Smooth muscle cell of trachea (primary cell): ENCODE measurements at places on chromosomes 4 and X. TPM values are rescaled to one million over a fixed set of nuclear protein-coding genes. Genes with fewer than 3 reads are reported as not detected.

The ERAS gene
- total RNA-seq: not detected in 2 replicates

The ENPEP gene
- 0.33 and 0.87 TPM in 2 replicates for total RNA-seq

The MCUB gene
- 21.2 and 40.9 TPM in 2 replicates for total RNA-seq

The ADH1A gene
- total RNA-seq: not detected in 2 replicates

The PROM1 gene
- not detected in 2 replicates for total RNA-seq

The IL2RG gene
- not detected in 2 replicates for total RNA-seq

The NXF2B gene
- total RNA-seq: not detected in 2 replicates

The KLHL4 gene
- under 0.01 and 0.58 TPM in 2 replicates for total RNA-seq

The SCARB2 gene
- total RNA-seq: 283 and 368 TPM in 2 replicates

The SASH3 gene
- total RNA-seq: not detected in 2 replicates

The CXorf65 gene
- total RNA-seq: not detected in 2 replicates

The ANOS1 gene
- not detected in 2 replicates for total RNA-seq

The HTR2C gene
- total RNA-seq: not detected in 2 replicates

The LANCL3 gene
- total RNA-seq: under 0.01 TPM in 1 of 2 replicates, not detected in the other

The BMP3 gene
- under 0.01 and 0.17 TPM in 2 replicates for total RNA-seq

The ARHGAP36 gene
- not detected in 2 replicates for total RNA-seq

The DBET gene
- not detected in 2 replicates for total RNA-seq

The TEC gene
- 1.5 and 3.8 TPM in 2 replicates for total RNA-seq

The RAB41 gene
- total RNA-seq: not detected in 2 replicates

The COX7B2 gene
- total RNA-seq: not detected in 2 replicates

The MAML3 gene
- total RNA-seq: 2.3 TPM in 2 replicates

The GIMD1 gene
- not detected in 2 replicates for total RNA-seq

The STS gene
- total RNA-seq: 4.2 and 7.6 TPM in 2 replicates

The DDX60 gene
- 25.0 and 26.5 TPM in 2 replicates for total RNA-seq

The MXRA5 gene
- 26.8 and 42.5 TPM in 2 replicates for total RNA-seq

The HHIP gene
- total RNA-seq: 0.29 TPM in 1 of 2 replicates, not detected in the other

The HSPA4L gene
- total RNA-seq: 13.8 and 24.8 TPM in 2 replicates

The CLCN4 gene
- 5.8 and 9.3 TPM in 2 replicates for total RNA-seq

The RHOH gene
- total RNA-seq: not detected in 2 replicates

The CXCL1 gene
- 3.1 and 16.4 TPM in 2 replicates for total RNA-seq

The POLN gene
- total RNA-seq: 3.2 and 5.3 TPM in 2 replicates

The NXF2 gene
- not detected in 2 replicates for total RNA-seq

The BEND4 gene
- not detected in 2 replicates for total RNA-seq

The LDB2 gene
- 105 and 177 TPM in 2 replicates for total RNA-seq

The CXorf49 gene
- not detected in 2 replicates for total RNA-seq

The CCDC149 gene
- total RNA-seq: 11.3 and 11.6 TPM in 2 replicates

The CLIC2 gene
- 29.4 and 29.8 TPM in 2 replicates for total RNA-seq

The HMX1 gene
- not detected in 2 replicates for total RNA-seq

The SPANXA2 gene
- not detected in 2 replicates for total RNA-seq

The ERCC6L gene
- 0.17 and 7.9 TPM in 2 replicates for total RNA-seq
